ENCODE measurements at places on chromosomes 5 and 9.

GRCh38 chr5:114018186-114018585 is 343.7 kb upstream of the KCNN2 start:
- DNase-seq, result no peak

GRCh38 chr9:89686126-89686525 is 81.3 kb downstream of the GADD45G start:
- no peak for DNase-seq

- no peak for DNase-seq
Measured at GRCh38 chr5:10250806-10251276, 761 bp downstream of the CCT5 start.

GRCh38 chr5:14281746-14282181 is 138.6 kb downstream of the TRIO start:
- DNase-seq, result no peak

DNA sequence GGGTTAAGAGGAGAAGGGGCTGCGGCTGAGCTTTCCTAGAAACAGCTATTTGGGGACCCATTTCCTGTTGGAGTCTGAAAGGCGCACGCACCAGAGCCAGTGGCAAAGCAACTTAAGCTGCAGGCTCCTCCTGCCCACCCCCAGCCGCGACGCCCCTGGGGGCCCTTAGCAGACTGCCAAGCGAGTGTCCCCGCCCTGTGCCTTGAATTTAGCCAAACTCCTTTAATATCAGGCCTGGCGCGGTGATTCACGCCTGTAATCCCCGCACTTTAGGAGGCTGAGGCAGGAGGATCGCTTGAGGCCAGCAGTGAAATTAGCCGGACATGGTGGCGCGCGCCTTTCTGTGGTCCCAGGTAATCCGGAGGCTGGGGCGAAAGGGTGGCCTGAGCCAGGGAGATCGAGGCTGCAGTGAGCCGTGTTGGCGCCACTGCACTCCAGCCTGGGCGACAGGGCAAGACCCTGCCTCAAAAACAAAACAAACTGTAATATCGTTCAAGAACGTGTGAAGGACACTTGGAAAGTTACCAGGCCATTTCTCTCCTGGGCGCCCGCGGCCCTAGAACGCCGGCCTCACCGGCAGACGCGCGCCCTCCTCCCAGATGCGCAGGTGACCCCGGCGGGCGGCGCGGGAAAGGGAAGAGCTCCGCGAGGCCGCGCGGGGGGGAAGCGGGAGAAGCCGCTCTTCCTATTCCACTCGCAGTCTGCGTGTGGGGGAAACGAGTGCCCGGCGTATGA is 1.0 kb upstream of the F2R start:
- no peak for DNase-seq

GRCh38 chr9:136578915-136579649 is 33.2 kb upstream of the NOTCH1 start:
- no peak for DNase-seq

DNA sequence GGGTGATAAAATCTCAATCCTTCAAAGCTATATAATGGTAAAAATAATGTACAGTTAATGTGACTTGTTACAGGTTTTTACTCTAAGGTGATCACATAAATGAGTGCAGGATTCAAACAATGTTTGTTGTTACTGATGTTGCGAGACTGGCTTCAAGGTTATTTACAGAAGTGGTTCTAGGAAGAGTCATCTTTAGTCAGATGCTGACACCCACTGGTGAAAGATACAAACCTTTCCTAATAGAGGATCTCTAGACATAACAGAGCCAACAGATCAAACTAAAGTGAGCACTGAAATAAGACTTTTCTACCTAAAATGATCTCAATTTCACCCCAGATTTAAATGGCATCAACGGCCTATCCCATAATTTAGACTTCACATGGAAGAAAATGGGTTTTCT is 20.2 kb downstream of the ARSB start:
- DNase-seq, result no peak

DNA sequence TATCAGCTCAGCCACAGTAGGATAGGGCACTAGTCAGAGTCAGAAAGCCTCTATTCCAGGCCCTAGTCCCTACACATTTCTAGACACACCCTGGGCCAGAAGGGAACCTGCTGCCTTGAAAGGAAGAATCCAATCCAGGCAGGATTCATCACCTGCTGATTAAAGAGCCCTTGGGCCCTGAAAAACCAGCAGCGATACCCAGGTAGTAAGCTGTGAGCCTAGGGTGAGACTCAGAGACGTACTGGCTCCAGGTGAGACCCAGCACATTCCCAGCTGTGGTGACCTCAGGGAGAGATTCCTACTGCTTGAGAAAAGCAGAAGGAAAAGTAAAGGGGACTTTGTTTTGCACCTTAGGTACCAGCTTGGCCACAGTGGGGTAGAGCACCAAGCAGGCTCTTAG is 4.7 kb downstream of the CCIN start:
- no peak for DNase-seq

- DNase-seq, result no peak
Measured at GRCh38 chr5:144183254-144183889, 12.7 kb downstream of the KCTD16 start.
